Pulmonary artery endothelial cell (primary cell): ENCODE measurements at places on chromosomes 4 and X. TPM values are rescaled to one million over a fixed set of nuclear protein-coding genes. Genes with fewer than 3 reads are reported as not detected.

DNA sequence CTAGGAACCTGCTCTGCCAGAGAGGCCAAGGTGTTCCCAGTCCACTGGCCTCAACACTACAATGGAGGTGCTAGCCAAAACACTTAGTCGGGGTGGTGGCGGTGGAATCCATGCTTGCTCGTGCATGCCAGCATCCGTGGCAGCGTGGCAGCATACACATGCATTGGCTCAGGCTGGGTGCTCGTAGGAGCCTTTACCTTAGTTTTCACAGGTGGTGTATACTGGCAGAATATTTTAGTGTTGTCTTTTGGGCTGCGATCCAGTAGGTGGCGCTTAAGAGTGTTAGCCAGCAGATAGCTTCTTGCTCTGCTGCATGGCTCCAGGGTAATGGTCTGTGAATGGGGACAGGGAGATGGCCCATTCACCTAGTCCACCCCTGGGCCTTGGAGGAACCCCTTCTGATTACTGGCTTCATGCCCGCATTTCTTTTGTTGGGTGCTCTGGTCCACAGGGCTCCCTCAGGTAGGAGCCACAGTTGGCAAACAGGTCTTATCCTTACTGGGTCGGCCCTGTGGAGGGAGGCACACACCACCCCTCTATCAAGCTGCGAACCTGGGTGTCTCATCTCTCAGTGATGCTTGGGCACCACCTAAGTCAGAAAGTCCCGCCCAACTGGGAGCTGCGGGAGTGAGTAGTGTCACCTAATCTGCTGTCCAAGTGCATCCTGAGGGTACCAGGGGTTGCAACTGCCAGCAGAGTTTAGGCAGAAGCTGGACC lies 40.0 kb downstream of the RIPPLY1 start:
- DNase-seq = no peak

GRCh38 chr4:158201322-158201721 lies 9.0 kb upstream of the TMEM144 start:
- DNase-seq = no peak

DNA sequence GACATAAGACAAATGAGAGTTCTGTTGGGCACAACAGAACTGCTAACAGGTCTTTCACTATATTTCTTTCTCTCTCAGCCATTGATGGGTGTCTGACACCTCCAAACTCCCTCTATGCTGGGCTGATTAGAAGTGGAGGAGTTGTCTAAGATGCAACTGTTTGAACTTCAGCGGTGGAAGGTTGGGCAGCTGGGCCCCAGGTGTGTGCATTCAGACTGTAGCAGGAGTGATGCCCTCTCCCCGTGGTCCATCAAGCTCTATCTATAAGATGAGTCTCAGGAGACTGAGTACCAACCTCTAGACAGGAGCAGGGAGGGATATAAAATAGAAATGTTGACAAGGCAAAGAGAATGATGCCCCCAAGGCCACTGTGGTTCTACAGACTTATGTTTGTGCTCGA lies 28.2 kb upstream of the CHRNA9 start:
- no peak for DNase-seq

DNA sequence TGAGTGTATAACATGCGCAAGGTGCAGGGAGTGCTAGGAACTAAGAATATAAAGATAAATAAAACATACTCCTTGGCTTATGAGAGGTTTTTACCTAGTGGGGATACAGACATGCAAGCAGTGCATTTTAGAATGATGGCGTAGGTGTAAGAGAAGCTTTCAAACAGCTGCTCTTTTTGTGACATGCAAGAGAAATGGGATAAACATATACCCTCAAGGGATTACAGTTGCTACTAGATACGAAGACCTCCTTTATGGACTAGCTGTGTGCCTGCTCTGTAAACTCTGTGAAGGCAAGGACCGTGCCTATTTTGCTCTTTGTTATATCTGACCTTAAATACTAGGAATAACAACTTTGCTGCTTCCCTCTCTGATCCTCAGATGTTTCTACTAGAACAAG lies 39.0 kb upstream of the SLITRK4 start:
- DNase-seq = no peak

DNA sequence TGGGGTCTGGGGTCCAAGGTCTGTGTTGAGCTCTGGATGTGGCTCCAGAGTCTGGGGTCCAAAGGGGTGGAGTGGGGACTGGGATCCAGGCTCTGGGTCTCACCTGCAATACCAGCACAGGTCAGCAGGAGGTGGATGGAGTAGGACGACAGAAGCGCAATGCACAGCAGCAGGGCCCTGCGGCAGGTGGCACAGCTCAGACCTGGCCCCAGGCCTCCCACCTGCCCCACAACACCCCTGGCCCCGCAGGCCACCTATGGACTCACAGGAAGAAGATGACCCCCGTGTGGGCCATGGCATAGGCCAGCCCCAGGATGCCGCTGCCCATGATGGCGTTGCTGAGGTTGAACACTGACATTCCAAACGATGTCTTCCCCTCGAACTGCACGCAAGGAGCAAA lies 3.4 kb downstream of the SLC38A5 start:
- DNase-seq = no peak

DNA sequence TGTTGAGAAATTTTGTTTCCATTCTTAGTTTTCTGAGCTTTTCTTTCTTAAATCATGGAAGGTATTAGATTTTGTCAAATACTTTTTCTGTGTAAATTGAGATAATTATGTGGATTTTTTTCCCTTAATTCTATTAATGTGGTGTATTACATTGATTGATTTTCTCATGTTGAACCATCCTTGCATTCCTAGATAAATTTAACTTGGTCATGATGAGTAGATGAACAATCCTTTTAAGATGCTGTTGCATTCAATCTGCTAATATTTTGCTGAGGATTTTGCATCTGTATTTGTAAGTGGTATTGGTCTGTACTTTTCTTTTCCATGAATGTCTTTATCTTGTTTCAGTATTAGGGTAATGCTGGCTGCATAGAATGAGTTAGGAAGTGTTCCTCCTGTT lies 20.3 kb upstream of the CTBP1 start:
- DNase-seq = no peak

- no peak for DNase-seq
Measured at GRCh38 chr4:147173322-147173721, 227.7 kb upstream of the TTC29 start.

DNA sequence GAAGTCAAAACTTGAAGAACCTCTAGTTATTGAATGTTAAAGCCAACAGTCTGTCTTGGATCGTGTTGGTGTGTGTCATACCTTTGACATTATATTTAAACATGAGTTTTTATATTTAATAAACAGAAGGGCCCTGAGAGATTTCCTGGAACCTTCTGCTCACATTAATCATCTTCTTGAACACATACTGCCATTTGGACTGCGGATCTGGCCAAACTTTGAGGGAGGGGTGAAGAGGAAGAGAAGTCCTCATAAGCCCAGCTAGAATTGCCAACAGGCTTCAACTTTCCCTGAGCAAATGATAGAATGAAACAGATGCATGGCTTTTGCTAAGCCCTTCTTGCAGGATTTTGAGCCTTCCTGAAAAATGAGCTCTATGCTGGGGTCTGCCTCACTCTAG lies 27.4 kb downstream of the CCKAR start:
- no peak for DNase-seq

DNA sequence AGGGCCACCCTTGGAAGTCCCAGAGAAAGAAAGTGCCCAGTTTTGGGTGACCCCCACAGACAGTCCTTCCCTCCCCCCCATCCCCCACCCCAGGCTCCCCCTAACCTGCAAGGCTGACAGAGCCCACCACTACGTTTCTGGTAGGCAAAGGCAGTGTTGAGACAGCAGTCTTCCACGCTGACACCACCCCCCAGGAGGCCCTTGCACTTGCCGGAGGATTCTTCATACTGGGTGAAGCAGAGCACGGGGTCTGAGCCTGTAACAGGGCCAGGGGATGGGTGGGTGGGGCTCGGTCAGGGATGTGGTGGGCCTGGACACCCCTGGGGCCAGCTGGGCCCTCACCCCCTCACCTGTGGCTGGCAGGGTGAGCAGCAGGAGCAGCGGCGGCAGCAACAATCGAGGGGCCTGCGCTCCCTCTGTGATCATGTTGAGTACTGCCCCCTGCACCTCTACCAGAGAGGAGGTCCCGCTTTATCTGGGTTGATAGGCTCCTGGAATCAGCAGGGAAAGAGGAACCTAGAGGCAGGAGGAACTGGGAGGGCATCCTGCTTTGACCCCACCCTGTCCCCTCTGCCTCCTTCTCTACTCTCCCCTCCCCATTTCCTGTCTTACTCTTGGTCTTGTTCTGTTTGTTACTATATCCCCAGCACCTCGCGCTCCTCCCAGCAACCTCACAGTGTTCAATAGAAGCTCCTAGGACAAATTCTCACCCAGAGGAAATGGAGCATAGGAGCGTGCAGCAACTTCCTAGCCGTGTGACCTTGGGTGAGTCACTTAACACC lies at the start of gene CFP:
Gene CFP (minus strand): TSS at position 512 of the 782 bp plus-strand sequence. CDS start 86 bp downstream, at position 426.
- DNase-seq = no peak

NXF2 gene
- not detected in 2 replicates for total RNA-seq

TMEM271 gene
- total RNA-seq = not detected in 2 replicates
